SHP77 treated with DMSO at 0.1 percent for 48 hours (cell line): ENCODE measurements at places on chromosomes 7 and 10.

DNA sequence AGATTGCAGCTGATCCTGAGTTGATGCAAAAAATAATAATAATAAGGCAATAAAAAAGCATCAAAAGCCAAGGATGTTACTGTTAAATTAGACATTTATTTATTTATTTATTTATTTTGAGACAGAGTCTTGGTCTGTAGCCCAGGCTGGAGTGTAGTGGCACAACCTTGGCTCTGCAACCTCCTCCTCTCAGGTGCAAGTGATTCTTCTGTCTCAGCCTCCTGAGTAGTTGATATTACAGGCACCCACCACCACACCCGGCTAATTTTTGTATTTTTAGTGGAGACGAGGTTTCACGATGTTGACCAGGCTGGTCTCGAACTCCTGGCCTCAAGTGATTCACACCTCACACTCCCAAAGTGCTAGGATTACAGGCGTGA is 465.5 kb upstream of the NRP1 start:
- no peak for DNase-seq

DNA sequence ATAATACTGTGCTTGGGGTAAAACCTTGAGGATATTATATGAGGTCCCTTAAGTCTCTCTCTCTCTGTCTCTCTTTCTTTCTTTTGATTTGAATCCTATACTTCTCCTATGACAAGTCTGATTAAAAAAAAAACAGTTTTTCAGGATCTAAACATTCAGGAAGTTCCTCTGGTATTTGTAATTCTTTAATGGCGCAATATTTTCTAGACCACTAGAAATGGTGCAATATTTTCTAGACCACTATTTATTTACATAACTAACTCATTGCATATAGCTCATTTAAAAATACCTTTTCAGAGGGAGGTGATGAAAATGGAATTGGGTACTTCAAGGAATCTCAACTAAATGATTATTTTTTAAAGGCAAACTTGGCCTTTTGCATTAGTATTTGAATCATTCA is 1235.3 kb downstream of the GATA3 start:
- no peak for DNase-seq

DNA sequence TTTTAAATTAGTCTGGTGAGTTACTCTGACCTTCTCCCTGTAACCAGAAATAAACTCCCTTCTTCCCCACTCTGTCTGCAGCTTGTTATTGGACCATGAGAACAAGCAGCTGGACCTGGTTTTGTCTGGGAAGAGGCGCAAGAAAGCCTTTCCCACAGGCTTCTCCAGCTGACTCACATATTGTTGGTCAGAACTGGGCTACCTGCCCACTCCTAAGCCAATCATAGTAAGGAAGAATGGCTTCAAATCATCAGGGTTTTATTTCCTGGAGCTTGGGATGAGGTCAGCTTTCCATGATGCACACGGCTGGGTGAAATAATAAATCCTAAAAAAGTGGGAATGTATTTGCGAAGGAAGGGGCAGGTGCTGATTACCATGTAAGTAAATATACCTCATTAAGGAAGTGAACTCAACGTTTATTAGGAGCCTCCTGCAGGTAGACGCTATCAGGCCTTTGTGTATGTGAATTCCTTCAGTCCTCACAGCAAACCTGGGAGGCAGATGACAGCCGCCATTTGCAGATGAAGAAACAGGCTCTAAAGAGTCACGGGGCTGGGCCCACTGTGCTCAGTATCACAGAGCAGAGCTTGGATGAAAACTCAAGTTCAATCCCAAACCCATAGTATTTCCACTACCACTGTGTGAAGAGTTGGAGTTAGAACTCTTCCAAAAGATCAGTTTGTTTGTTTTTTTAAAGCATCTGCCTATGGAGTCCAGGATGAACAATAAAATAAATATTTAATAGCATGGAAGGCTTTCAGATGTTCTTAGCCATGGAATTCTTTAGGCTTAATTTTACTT is 32.8 kb downstream of the IL15RA start:
- DNase-seq: no peak

DNA sequence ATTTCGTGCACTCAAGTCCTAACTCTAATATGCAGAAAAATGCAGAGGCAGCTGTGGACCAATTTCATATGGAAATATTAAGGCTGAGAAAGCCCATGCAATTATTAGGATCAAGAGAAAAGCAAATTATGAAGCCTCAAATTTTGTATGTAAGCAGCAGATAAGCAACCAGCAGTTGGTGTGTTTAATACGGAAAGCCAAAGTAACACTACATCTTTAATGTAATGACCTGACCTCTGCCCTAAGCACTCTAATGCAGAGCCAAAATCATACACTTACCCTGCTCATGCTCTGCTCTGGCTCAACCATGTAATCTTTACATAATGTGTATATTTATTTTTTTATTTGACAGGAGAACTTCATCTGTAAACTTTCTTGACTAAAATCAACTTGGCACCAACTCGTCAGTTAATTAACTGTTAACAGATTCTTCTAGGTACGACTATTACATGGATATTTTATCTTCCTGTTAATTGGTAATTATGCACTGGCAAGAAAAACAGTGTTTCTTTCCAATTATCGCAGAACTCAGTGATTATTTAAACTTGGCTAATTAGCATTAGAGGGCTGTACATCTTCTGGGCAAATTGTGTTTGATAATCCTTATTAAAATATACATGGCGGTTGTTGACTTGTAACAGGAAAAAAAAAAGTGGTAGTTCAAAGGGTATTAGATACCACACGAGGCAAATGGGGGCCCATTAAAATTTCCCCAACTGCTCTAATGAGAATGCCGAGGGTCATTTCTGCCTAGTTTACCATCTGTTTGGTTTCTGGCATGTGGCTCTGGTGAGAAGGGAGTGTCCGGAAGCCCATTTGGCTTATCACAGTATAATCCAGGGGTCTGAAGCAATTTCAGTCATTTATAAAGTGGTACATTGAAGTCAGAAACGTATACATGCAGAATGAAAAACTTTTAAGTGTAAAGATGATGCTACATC is 94.5 kb downstream of the RELN start:
- no peak for DNase-seq

DNA sequence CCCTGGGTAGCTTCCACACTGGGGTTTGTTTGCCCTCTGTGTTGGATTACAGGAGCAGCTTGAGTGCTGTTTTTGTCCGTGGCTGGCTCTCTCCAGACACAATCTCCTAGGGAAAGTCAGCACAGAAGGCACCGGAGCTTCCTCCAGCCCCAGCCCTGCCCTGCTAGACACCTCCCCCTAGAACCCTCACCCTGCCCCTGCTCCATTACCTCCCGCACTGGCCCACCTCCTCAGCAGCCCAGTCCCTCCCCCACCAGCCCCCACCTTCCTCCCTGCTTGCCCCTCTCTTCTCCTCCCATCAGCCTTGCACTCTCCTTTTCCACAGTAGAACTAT is 130.5 kb downstream of the ADCY1 start:
- no peak for DNase-seq
